ENCODE measurements at places on chromosomes 11 and 22.
A peak's percentile ranks its signal among the peaks of the same experiment; 100 is the strongest.

DNA sequence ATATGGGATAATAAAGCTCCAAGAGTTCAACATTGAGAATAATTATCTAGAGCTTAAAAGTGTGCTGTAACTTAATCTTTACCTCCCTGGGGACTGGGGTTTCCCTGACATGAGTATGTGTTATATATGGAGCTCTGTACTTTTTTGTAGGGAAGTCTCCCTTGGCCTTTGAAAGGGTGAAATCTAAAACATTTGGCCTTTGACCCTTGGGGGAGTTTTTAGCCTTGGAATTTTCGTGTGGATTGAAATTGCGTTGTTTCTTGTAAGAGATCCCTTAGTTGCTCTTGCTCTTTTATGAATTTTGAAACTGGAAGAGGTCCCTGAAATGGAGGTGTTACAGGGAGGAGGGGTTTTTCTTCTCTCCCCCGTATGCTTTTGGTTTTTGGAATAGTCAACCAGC lies 450.0 kb downstream of the NELL1 start:
- no peak for DNase-seq

- no peak for DNase-seq
Observed at GRCh38 chr22:37386441-37386840, 40.8 kb downstream of the ELFN2 start.

DNA sequence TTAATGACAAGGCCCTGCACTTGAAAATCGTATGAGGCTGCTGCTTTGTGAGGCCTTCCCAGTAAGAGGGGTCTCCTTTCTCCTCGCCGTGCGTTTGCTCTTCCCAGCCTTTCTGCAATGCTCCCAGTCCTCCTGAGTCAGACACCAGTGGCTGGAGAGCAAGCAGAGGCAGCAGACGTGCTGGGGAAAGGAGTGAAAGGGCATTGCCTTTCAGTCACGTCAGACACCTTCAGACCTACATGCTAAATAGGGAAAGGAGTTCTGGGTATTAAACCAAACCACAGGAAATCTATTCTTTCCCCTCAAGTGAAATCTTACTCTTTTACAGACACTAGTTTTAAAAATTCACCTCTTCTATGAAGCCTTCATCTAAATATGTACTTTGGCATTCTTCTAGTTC lies 274.8 kb downstream of the NTM start:
- no peak for DNase-seq

DNA sequence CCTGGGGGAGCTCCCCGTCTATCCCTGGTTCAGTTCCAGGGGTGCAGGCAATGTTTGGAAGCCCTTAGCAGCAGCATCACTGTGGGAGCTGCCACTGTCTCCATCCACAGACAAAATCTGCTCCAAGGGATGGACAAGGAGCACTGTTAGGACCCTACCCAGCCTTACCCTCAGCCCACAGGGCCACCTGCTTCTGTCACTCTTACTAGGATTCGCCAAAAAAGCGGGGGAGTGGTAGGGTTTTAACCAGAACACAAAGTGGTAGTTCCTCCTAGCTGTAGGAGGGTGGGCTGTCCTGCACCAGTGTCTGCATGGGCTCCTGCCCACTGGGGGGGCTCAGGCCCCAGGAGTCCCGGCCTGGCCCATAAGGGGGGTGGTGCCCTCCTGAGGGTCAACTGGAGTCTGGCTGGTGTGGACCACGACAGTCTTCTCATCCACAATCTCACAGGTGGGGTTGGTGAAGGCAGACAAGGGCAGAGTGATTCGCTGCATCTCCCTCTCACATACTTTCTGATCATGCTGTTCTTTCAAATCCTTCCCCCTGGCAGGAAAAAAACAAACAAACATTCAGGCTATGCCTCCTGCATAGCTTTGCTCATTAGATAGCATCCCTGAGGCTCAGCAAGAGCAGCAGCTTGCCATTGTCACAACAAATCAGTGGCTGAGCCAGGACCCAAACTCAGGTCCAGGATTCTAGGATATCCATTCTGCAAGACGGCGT lies 9.4 kb downstream of the PIK3IP1 start:
- DNase-seq: no peak

DNA sequence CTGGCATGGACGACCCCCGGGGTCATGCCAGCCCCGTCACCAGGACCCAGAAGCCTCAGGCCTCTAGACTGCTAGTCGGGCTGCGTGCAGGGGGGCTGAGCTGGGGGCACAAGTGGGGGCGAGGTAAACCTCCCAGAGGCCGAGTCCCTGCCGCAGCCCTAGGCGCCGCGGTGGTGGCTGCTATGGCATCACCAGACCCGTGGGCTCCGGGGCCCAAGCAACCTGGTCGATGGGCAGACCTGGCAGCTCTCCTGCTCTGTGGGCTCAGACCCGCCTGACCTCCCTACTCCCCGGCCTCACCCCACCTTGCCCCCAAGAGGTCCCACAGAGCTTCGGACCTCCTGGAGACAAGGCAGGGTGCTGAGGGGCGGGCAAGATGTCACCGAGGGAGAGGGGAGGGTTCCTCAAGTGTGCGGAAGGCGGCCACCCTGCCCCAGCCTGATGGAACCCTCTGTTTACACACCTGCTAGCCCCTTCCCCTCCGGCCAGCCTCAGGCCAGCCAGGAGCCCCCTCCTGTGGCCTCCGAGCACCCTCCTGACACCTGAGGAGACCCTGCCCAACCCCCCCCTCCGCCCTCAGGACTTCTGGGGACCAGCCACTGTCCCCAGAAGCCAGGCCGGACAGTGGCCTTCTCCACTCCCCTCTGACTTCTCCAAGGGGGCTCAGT lies 9.4 kb downstream of the IGF2 start:
- no peak for DNase-seq

DNA sequence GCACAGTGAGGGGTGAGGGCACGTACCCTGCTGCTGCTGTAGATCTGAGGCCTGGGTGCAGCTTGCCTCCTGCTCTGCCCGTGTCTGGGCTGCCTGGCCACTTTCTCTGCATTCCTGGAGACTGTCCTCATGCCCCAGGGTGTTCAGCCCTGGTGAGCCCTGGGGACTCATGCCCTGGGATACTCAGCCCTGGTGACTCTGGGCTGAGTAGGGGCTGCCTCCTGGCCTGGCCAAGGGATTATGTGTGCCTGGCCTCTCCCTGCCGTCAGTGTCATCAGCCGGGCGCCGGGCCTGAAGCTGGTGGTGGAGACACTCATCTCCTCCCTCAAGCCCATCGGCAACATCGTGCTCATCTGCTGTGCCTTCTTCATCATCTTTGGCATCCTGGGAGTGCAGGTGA lies 94.7 kb downstream of the CACNA1I start:
- DNase-seq: peak; percentile 2
